Stimulated activated CD8-positive, alpha-beta memory T cell treated with anti-CD3 and anti-CD28 coated beads, Interleukin-15, amount 100 ng/mL, for 24 hours (primary cell): ENCODE measurements at places on chromosomes 7 and 10.

DNA sequence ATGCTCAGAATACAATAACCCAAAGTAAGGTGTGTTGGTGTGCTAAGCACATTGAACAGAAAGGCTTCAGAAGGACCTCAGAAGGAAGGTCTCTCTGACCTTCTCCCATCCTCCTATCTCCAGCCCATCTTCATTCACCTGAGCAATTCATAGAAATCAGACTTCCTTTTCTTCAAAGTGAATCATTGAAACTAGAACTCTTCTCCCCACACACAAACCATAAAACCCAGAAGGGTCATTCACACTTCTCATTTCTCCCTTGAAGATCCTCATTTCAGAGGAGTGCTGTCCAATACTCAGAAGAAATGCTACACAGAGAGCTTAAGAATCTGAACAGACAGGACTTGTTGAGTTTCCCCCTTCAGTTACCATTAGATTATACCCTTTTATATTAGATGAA lies 89.5 kb downstream of the VWDE start:
- no peak for DNase-seq

- DNase-seq, result no peak
Observed at GRCh38 chr10:97427571-97428179, 1.7 kb downstream of the PGAM1 start.

DNA sequence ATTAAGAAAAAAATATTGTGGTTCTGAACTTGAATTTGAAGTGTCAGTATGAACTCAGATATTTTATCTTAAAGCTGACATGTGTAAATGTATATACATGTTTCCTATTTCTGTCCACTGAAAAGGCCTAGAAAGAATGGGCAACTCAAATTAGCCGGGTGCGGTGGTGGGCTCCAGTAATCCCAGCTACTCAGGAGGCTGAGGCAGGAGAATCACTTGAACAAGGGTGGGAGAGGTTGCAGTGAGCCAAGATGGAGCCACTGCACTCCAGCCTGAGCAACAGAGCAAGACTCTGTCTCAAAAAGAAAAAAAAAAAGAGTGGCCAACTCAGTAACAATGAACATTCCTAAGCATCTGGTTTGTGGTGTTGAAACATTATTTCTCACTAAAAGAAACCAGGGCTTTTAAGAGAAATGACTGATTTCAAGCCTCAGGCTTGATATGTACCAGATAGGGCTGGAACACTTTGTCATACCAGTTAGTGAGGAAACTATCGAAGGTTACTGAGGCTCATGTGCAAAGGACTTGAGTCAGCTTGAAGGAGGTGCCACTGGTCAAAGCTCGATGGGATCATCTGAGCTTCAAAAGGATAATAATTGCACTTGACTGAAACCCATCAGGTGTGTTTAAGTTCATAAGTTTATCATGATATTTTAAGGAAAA lies 40.5 kb downstream of the AOAH start:
- no peak for DNase-seq

GRCh38 chr10:28845009-28845682 lies 167.8 kb downstream of the BAMBI start:
- no peak for DNase-seq

GRCh38 chr7:92707435-92707834 lies 117.2 kb upstream of the FAM133B start:
- DNase-seq, result no peak
